ENCODE measurements at places on chromosomes 13 and 19.

DNA sequence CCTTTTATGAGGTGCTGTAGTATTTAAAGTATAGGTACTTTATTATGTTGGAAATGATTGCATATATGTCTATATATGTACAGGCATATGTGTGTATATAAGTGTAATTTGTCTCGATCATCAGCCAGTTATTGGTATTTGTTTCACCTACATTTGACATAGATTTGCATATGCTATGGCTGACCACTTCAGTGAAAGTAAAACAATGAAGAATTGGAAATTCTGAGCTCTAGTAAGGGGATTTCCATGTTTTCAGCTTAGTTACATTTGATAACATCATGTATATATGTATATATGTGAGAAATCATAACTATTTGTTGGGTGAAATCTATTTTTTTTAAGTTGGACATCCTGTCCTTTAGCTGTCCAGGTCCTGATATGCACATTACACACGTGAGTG is 1303.9 kb downstream of the EFNB2 start:
- no peak for DNase-seq

- no peak for DNase-seq
These were observed 30.9 kb upstream of the CXCL17 start for GRCh38 chr19:42473686-42474085.

- DNase-seq: no peak
These were observed 65.1 kb downstream of the TM9SF2 start for GRCh38 chr13:99566125-99567083.

DNA sequence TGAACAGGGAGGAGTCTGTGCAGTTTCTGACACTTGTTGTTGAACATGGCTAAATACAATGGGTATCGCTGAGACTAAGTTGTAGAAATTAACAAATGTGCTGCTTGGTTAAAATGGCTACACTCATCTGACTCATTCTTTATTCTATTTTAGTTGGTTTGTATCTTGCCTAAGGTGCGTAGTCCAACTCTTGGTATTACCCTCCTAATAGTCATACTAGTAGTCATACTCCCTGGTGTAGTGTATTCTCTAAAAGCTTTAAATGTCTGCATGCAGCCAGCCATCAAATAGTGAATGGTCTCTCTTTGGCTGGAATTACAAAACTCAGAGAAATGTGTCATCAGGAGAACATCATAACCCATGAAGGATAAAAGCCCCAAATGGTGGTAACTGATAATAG is 16.1 kb downstream of the CEACAM6 start:
- DNase-seq: no peak

DNA sequence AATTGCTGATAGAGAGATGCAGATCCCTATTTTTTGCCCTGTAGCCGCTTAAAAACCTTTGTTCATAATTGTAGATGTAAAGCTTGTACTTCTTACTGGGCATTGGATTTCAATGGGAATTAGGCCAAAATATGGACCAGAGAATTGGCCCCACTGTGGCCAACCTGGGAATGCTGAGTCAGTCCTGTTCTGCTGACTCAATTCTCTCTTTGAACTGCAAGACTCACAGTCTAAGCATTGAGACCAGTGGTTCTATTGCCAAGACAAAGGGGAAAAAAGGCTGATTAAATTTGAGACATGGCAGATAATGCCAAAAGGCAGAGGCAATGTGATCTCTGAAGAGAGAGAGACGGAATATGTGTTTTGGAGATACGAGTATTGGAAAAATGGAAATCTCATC is 72.5 kb upstream of the UBL3 start:
- DNase-seq: no peak

- no peak for DNase-seq
These were observed 24.3 kb downstream of the DZIP1 start for GRCh38 chr13:95620030-95620824.

GRCh38 chr13:22090106-22090505 is 419.2 kb downstream of the FGF9 start:
- no peak for DNase-seq

DNA sequence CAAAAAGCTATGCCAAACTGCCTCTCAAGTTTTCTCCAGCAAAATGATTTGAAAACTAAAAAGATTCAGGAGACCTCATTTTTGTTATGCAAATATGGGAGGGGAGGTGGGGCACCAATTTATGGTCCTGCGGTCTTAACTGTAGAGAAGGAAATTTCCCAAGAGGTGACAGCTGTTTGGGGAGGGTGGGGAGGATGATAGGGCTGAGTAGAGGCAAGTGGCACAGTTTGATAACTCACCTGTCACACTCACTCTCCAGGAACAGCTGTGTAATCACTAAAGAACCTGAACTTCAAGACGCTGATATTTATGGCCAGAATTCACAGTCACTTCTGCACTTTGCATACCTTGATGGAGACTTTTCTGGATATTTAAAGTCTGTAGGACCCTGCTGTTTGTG is 232.9 kb upstream of the STARD13 start:
- DNase-seq: no peak

Data from stimulated activated CD4-positive, alpha-beta T cell treated with anti-CD3 and anti-CD28 coated beads, Interleukin-4, amount 100 ng/mL, for 1 hour (primary cell).